Fibroblast of villous mesenchyme (primary cell): ENCODE measurements at places on chromosomes 4 and X. TPM values are rescaled to one million over a fixed set of nuclear protein-coding genes. Genes with fewer than 3 reads are reported as not detected.

The TLR3 gene
- 0.43 and 0.97 TPM in 2 replicates for total RNA-seq

The LNX1 gene
- total RNA-seq = 0.43 and 1.3 TPM in 2 replicates

The EGF gene
- 1.9 and 6.5 TPM in 2 replicates for total RNA-seq

The TMPRSS11E gene
- total RNA-seq = not detected in 2 replicates

The RPA4 gene
- total RNA-seq = 0.43 and 1.3 TPM in 2 replicates

The SUPT20HL1 gene
- not detected in 2 replicates for total RNA-seq

The MTMR8 gene
- under 0.01 and 0.43 TPM in 2 replicates for total RNA-seq

The CXCL8 gene
- 25.1 and 294 TPM in 2 replicates for total RNA-seq

The MGARP gene
- total RNA-seq = 41.2 and 106 TPM in 2 replicates

The ASB9 gene
- total RNA-seq = 0.64 and 2.6 TPM in 2 replicates

The KLHL13 gene
- total RNA-seq = 0.97 and 1.3 TPM in 2 replicates

The PIM2 gene
- total RNA-seq = 4.5 and 12.5 TPM in 2 replicates

The HADH gene
- 9.3 and 11.2 TPM in 2 replicates for total RNA-seq

The H2BW2 gene
- total RNA-seq = not detected in 2 replicates

The GLRA3 gene
- total RNA-seq = under 0.01 TPM in 1 of 2 replicates, not detected in the other

The NDST3 gene
- total RNA-seq = under 0.01 and 0.32 TPM in 2 replicates

The FOXO4 gene
- 4.3 and 4.5 TPM in 2 replicates for total RNA-seq

The GATA1 gene
- not detected in 2 replicates for total RNA-seq

The APEX2 gene
- 6.1 and 7.8 TPM in 2 replicates for total RNA-seq

The SULT1E1 gene
- under 0.01 and 0.97 TPM in 2 replicates for total RNA-seq

The PRDX4 gene
- total RNA-seq = 160 and 216 TPM in 2 replicates

The PABPC5 gene
- total RNA-seq = 1.3 TPM in 2 replicates

The SLC6A14 gene
- not detected in 2 replicates for total RNA-seq

The RHOXF2B gene
- total RNA-seq = not detected in 2 replicates

The COL4A6 gene
- total RNA-seq = 0.32 and 1.7 TPM in 2 replicates

The STBD1 gene
- total RNA-seq = 5.8 and 6.9 TPM in 2 replicates

The AFP gene
- 0.32 TPM in 1 of 2 replicates, not detected in the other for total RNA-seq

The GRID2 gene
- total RNA-seq = not detected in 2 replicates

The SCML2 gene
- total RNA-seq = 0.32 and 1.7 TPM in 2 replicates

The FAM9C gene
- total RNA-seq = under 0.01 TPM in 2 replicates

The RTL9 gene
- total RNA-seq = under 0.01 TPM in 2 replicates

The GABRB1 gene
- total RNA-seq = 0.32 TPM in 1 of 2 replicates, not detected in the other

The ABCE1 gene
- total RNA-seq = 106 and 175 TPM in 2 replicates

The GAK gene
- total RNA-seq = 44.0 and 68.0 TPM in 2 replicates

The DCAF8L2 gene
- total RNA-seq = not detected in 2 replicates

The SUPT20HL2 gene
- total RNA-seq = under 0.01 TPM in 1 of 2 replicates, not detected in the other

The PPP2R2C gene
- not detected in 2 replicates for total RNA-seq

The PLXNB3 gene
- total RNA-seq = 3.0 and 3.5 TPM in 2 replicates

The F8A2 gene
- not detected in 2 replicates for total RNA-seq

The CTAG2 gene
- total RNA-seq = not detected in 2 replicates

The MAGEB10 gene
- not detected in 2 replicates for total RNA-seq

The LRP2BP gene
- total RNA-seq = 0.32 and 1.3 TPM in 2 replicates

The MAGEA3 gene
- not detected in 2 replicates for total RNA-seq

The GNRHR gene
- total RNA-seq = under 0.01 TPM in 1 of 2 replicates, not detected in the other

The MMRN1 gene
- not detected in 2 replicates for total RNA-seq

The ADGRL3 gene
- total RNA-seq = 1.3 and 2.2 TPM in 2 replicates

The PDCL2 gene
- not detected in 2 replicates for total RNA-seq

The RGS12 gene
- 11.7 and 13.5 TPM in 2 replicates for total RNA-seq

The CFAP47 gene
- not detected in 2 replicates for total RNA-seq

The MAGEA2B gene
- total RNA-seq = not detected in 2 replicates
